Bronchus fibroblast of lung (primary cell): ENCODE measurements at places on chromosomes 16 and 17. TPM values are rescaled to one million over a fixed set of nuclear protein-coding genes. Genes with fewer than 3 reads are reported as not detected.

Gene RNF135
- 15.1 and 15.9 TPM in 2 replicates for total RNA-seq

Gene ZP2
- total RNA-seq = not detected in 2 replicates

Gene CCDC154
- under 0.01 TPM in 1 of 2 replicates, not detected in the other for total RNA-seq

Gene RNF157
- 1.0 and 2.5 TPM in 2 replicates for total RNA-seq

Gene FKBP10
- total RNA-seq = 235 and 246 TPM in 2 replicates

Gene MPP2
- total RNA-seq = 1.6 and 2.9 TPM in 2 replicates

Gene CLEC19A
- not detected in 2 replicates for total RNA-seq

Gene SECTM1
- 12.9 and 14.0 TPM in 2 replicates for total RNA-seq

Gene EVI2A
- total RNA-seq = 2.1 and 3.9 TPM in 2 replicates

Gene APOBR
- total RNA-seq = not detected in 2 replicates

Gene SLC16A13
- 1.2 and 2.1 TPM in 2 replicates for total RNA-seq

Gene DNAAF8
- 0.30 and 1.5 TPM in 2 replicates for total RNA-seq

Gene HBQ1
- 1.2 and 1.9 TPM in 2 replicates for total RNA-seq

Gene NTN3
- 0.15 and 0.34 TPM in 2 replicates for total RNA-seq

Gene SMIM36
- not detected in 2 replicates for total RNA-seq

Gene C16orf96
- total RNA-seq = under 0.01 and 0.17 TPM in 2 replicates

Gene NMT1
- 57.2 and 66.6 TPM in 2 replicates for total RNA-seq

Gene ALDH3A1
- not detected in 2 replicates for total RNA-seq

Gene SLC5A11
- not detected in 2 replicates for total RNA-seq

Gene KSR1
- total RNA-seq = 6.2 and 8.2 TPM in 2 replicates

Gene SPATA22
- not detected in 2 replicates for total RNA-seq

Gene KRT34
- total RNA-seq = 0.89 and 1.0 TPM in 2 replicates

Gene CCDC200
- not detected in 2 replicates for total RNA-seq

Gene BIRC5
- 95.1 and 100 TPM in 2 replicates for total RNA-seq

Gene TEX14
- not detected in 2 replicates for total RNA-seq

Gene C16orf89
- total RNA-seq = 0.15 and 0.17 TPM in 2 replicates

Gene TAT
- total RNA-seq = not detected in 2 replicates

Gene CTRB2
- total RNA-seq = not detected in 2 replicates

Gene FAM83G
- 11.4 and 11.6 TPM in 2 replicates for total RNA-seq

Gene IRX6
- total RNA-seq = not detected in 2 replicates

Gene KRT24
- not detected in 2 replicates for total RNA-seq

Gene KPNB1
- 280 and 315 TPM in 2 replicates for total RNA-seq

Gene TBX4
- total RNA-seq = 3.0 and 3.5 TPM in 2 replicates
